ENCODE measurements at places on chromosomes 5 and 9. TPM values are rescaled to one million over a fixed set of nuclear protein-coding genes. Genes with fewer than 3 reads are reported as not detected.

The NMUR2 gene
- not detected for total RNA-seq

DNA sequence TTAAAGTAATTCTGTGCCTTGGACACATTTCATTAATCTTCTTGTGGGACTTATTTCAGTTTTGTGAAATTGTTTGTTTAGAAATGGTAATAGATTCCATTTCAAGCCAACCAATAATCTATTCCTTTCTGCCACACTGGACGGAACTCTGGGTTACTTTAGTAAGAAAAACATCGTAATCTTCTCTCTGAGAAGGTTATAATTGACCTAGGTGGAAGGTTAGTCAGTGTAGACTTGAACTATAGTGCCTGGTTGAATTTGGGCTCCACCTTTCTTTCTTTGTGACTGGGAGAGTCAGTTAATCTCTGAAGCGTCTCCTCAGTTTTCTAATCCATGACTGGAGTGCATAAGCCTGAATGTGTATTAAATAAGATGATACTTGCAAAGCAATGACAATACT, 89.7 kb upstream of the PRLR start:
- no peak for DNase-seq

- no peak for DNase-seq
These were observed 54.7 kb downstream of the TMOD1 start for GRCh38 chr9:97556036-97556720.

DNA sequence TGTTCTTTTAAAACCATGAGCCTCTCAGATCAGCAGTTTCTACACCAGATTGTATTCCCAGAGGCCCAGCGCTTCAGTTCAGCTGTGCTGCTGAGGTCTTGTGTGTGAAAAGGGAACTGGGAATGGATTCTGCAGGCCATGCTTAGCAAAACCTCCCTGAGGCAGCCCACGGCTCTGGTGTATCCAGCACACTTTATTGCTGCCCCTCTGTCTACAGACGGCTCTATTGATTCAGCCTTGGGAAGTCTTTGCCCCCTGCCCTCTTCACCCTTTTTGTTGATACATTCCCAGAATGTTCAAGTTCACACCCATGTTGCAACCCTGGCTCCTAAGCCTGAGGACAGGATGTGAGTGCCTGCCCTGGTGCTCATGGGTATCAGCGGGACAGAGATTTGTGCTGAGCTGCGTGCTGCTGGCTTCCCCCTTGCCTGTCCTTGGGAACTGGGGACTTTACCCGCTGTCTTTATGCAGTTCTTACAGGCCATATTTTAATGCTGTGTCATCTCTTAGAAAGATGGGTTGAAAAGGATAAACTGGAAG, 37.3 kb downstream of the ARHGAP26 start:
- DNase-seq, result no peak
